ENCODE measurements at places on chromosomes 2 and 18. TPM values are rescaled to one million over a fixed set of nuclear protein-coding genes. Genes with fewer than 3 reads are reported as not detected.

LYPD6 gene
- polyA plus RNA-seq = not detected

GGCX gene
- polyA plus RNA-seq = 18.6 TPM

CXCR4 gene
- 0.97 TPM for polyA plus RNA-seq

DNAJC5G gene
- polyA plus RNA-seq = 2.3 TPM

All from aorta (tissue), 5 donors.